ENCODE measurements at places on chromosomes 11 and 22.

GRCh38 chr22:24763872-24764485 lies 10.5 kb downstream of the PIWIL3 start:
- DNase-seq, result no peak

- DNase-seq, result no peak
Measured at GRCh38 chr11:16860617-16861016, 122.2 kb downstream of the C11orf58 start.

DNA sequence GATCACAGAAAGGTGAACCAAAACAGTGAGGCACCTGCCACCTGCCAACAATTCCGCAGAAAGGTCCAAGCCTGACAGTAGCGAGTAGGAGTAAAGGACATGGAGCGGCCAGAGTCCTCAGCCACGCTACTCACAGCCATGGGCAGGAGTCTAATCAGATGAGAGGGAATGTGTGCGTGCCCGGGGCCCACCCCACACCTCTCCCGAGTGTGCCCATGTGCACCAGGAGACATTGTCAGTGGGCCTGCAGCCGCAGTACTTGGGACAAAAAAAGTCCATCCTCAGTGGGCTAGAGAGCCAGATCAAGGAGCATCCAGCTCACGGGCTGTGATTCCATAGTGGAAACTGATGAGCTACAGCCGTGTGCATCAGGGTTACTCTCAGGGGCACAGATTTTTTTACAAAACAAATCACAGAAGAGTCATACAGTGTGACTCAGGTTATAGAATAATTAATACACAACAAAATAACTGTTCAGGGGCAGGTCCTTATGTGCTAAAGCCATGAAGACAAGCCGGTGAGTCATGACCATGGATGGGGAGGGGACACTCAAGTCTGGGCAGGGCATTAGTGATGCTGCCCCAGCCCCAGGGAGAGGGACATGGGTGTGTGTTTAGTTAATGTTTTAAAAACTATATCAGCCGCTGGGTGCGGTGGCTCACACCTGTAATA lies 12.0 kb downstream of the SART1 start:
- DNase-seq, result no peak

DNA sequence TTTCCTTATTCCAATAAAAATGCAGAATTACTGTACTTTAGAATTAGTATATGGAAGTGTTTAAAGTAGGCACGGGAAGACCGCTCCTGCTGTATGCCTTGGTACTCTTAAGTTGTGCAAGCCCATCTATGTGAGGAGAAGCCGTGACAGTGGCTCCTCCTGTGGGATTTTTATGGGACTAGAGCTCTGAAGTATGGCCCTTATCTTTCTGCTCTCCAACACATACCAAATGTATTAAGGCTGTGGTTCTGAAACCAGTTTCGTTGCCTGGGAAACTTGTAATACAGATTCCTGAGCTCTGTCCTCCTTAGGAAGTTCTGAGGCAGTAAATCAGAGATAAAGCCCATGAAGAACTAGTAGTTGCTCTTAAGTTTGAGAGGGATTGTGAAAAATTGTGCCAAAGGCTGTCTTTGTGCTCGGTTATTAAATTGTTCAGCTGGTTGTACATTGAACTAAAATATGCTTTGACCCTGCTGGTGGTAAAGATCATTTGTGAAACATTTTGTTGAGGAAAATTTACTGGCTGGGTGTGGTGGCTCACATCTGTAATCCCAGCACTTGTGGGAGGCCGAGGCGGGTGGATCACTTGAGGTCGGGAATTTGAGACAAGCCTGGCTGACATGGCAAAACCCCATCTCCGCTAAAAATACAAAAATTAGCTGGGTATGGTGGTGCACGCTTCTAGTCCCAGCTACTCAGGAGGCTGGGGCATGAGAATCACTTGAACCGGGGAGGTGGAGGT lies 29.3 kb downstream of the RTN3 start:
- DNase-seq, result no peak

DNA sequence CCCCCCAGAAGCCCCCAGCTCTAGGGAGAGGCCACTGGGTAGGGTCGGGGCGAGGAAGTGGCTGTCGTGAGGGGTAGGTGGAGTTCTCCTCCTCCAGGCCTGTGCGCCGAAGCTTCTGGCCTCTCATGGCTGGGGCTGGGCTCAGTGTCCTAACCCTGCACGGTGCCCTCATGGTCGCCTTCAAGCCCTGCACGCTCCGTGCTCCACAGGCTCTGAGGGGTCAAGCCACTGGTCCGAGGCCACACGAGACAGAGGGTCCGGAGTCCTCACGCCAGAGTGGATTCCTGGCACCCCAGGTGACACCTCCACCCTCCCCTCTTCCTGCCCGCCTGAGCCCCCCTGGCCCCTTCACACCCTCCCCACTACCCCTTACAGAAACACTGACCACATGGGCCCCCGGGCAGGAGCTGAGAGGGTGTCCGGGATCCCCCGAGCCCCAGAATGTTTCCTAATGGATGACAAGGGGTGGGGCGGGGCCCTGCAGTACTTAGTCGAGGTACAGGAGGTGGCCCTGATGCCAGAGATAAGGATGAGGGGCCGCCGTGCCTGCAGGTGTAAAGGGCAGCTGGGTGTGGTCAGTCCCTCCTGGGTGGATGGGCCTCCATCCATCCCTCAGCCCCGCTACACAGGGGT lies 997 bp upstream of the CDHR5 start:
- DNase-seq, result no peak

- DNase-seq, result no peak
Measured at GRCh38 chr11:119363851-119364590, 17.5 kb downstream of the USP2 start.

Measured in brain pericyte (primary cell).